ENCODE measurements at places on chromosomes 11 and 22. TPM values are rescaled to one million over a fixed set of nuclear protein-coding genes. Genes with fewer than 3 reads are reported as not detected.

The CRYBB2 gene
- not detected for total RNA-seq

The SLC35F2 gene
- total RNA-seq = 5.4 TPM

The OR4A16 gene
- total RNA-seq = not detected

The EXPH5 gene
- total RNA-seq = under 0.01 TPM

The MRGPRX3 gene
- total RNA-seq = not detected

The RTN4RL2 gene
- 0.29 TPM for total RNA-seq

The DBX1 gene
- not detected for total RNA-seq

- DNase-seq = peak; percentile 38
Observed at GRCh38 chr22:17749605-17750395, 24.5 kb downstream of the BID start.

DNA sequence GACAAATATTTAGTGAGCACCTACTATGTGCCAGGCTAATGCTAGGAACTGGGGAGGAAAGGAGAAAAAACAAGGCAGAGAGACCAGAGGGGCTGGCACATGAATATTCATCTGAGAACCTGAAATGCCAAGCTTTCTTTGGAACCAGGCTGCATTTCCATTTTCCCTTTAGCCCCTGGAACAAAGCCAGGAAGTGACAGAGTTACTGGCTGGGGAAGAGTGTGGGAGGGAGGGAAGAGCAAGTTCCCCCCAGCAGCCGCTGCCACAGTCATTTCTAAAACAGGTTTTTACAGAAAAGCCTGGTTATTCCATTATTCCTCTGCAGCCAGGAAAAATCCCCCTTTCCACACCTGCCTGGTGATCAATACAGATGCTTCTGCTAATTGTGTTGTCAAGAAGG is 97.0 kb downstream of the SPON1 start:
- no peak for DNase-seq

GRCh38 chr22:25564320-25564978 is at the start of gene GRK3:
GRK3 (plus strand) TSS chr22:25564675; CDS start chr22:25565041, 366 bp downstream.
- peak; percentile 89 for DNase-seq

DNA sequence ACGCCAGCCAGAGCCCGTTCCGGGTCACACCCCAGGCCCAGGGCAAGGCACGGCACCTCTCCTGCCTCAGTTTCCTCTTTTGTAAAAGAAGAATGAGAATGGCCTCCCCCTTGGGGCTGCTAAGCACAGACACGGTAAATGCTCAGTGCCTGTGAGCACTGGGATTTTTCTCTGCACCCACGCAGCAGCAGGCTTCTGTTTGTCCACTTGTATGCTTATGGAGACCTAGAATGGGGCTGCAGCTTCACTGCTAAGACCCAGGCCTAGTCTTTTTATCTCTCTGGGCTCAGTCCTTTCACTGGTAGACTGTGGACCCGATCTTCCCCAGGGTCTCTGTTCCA is 1327.9 kb downstream of the TBC1D22A start:
- DNase-seq = no peak

DNA sequence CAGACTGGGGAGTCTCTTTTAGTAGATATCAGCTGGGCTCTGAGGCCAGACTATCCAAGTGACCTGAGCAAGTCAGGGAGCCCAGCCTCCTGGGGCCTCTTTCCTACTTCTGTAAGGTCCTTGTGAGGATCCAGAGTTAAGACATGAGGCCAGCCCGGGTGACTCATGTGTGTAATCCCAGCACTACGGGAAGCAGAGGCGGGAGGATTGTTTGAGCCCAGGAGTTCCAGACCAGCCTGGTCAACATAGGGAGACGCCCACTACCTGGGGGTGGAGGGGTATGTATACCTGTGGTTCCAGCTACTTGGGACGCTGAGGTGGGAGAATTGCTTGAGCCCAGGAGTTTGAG is 36.9 kb upstream of the POLA2 start:
- DNase-seq = peak; percentile 91

DNA sequence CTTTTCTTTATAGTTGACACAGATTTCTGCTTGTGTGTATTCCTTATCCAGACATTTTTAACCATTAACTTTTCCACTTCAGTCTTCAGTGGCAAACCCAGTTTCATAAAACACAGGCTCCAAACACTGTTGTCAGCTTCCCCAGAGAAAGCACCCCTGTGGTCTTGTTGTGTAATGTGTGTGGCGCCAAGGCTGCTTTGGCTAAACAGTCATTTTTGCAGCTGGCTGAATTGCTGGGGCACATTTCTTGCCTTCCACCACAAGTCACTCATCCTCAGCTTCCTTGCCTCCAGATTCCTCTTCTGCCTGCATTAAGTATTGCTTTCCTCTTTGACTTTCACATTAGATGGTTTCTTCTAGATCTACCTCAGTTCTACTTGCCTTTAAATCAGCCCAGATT is 40.5 kb downstream of the ARHGAP1 start:
- no peak for DNase-seq

DNA sequence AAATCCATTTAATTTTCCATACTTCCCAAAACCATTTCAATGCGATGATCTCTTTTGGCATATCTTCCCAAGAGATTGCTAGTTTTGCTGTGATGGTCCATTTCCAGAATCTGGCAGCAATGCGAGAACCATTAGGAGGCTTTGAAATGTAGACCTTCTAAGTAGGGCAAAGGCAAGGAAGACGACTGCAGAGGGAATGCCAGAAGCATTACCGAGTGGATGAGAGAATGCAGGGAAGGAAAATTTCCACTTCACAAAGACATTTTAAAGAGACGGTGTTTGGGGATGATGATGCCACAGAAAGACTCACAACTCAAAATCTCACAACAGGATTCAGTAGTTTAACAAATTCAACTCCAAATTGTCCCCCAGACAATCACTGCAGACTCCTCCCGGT is 471 bp upstream of the CEP126 start:
- peak; percentile 6 for DNase-seq

DNA sequence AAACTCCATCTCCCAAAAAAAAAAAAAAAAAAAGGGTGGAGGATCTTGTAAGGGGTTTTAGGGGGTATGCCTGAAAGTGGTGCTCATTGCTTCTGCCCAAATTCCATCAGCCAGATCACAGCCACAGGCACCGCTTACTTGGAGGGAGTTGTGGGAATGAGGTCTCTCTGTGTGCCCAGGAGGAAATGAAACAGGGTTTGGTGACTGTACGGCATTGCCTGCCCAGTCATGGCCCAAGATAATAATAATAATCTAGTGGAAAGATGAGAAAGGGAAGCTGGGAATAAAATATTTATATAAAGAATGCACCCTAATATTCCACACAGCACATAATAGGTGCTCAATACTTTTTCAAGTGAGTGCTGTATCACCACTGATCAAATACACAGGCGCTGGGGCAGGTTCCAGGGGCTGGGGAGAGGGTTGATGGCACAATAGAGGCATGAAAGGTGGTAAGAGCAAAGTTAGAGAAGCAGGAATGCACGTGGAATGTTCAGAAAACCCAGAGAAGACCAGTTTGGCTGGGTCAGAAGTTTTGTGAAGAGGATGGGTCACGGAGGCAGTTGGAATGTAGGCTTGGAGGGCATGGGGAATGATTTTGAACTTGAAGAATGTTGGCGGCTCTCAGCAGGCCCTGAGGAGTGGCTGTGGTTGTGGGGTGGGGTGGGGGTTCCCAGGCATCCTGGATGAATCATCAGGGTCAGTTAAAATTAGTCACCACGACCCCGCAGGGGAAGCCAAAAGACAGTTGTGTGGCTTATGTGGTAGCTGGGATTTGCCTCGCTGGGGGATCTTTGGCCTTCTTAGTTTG is 12.5 kb upstream of the MB start:
- peak; percentile 94 for DNase-seq

- DNase-seq = no peak
Observed at GRCh38 chr22:26558248-26558895, 31.6 kb downstream of the TPST2 start.

DNA sequence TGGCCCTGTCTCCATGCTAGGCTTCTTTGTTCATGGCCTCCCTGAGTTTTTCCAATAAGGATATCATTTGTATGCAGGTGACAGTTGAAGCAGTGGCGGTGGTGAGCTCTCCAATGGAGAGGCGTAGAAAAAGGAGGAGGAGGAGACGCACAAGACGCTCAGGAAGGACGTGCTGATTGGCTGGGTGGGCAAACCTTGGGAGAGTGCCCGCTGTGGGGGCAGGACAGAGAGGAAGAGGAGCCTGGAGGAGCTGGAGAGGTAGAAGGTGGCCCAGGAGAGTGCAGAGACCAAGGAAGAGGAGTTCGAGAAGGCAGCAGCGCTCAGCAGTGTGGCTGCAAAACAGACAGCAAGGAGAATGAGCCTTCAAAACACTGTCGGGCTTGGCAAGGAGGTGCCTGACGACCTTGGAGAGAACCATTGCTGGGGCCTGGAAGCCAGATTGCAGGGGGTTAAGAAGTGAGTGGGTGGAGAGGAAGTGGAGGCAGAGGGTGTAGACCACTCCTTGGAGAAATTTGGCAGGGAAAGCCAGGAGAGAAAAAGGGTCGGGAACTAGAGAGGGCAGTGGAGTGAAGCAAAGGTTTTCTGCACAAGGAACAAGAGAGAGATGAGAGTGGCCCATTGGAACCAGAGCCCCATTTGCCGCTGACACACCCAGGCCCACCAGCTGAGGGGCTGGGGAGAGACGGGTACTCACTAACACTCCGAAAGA is 7.5 kb downstream of the CLCF1 start:
- peak; percentile 39 for DNase-seq

DNA sequence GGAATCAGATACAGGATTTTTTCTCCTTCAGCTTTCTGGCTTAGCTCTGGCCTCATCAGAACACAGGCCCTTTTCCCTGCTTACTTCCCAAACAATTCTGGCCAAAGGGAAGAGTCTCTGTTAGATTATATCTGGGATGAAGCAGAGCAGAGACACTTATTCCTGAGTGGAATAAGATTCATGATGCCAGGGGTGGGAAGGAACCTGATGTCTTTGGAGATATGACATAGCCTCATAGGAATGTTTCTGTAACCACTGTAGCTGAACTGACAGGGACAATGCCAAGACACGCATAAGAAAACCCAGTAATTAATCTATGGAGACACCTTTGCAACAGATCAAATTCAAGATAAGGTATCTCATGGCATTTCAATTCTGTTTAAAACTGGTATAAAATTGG is 177.1 kb upstream of the RAG2 start:
- no peak for DNase-seq

DNA sequence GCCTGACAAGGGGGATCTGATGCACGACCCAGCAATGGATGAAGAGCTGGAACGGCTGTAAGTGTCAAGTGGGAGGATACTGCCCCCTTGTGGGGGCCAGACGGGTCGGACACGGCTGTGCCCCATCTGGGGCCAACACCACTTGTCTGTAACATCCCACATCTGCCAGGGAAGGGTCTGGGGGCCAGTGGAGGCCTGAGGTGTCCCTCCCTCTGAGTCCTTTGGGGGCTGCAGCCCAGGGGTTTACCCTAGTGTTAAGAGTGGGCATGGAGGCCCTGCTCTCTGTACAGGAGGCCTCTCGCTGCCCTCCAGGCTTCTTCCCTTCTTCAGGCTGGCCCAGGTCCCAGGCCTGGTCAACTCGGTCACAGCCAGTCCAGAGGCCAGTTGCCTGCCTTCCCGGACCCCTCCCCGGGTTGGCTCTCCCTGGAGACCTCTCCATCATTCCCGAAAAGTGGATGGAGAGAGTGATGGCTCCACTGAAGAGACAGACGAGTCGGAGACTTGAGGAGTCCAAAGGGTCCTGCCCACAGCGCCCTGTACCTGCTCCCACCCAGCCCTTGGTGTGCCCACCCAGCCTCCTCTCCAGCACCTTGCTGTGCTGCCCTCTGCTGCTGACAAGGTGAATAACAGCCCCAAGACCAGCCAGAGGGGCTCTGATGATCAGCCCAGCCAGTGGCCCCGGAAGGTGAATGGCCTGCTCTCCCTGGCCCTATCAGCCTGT is 15.4 kb downstream of the ARFGAP2 start:
- peak; percentile 98 for DNase-seq

Measured in osteoblast (primary cell).